Esophagus (tissue), 2 donors: ENCODE measurements at places on chromosomes 11 and 22. TPM values are rescaled to one million over a fixed set of nuclear protein-coding genes. Genes with fewer than 3 reads are reported as not detected.

The CLMP gene
- 2.9 TPM for polyA plus RNA-seq

The RASD2 gene
- 0.49 TPM for polyA plus RNA-seq

The CDK2AP2 gene
- 49.4 TPM for polyA plus RNA-seq

The IGSF22 gene
- 0.02 TPM for polyA plus RNA-seq

The GAS2 gene
- 0.46 TPM for polyA plus RNA-seq

The GRM5 gene
- polyA plus RNA-seq: 0.02 TPM

The UBQLNL gene
- polyA plus RNA-seq: 0.49 TPM

The CCDC188 gene
- polyA plus RNA-seq: 0.65 TPM

The DGCR6L gene
- 44.7 TPM for polyA plus RNA-seq

The VSTM5 gene
- 0.05 TPM for polyA plus RNA-seq

The TMEM138 gene
- polyA plus RNA-seq: 32.9 TPM

The RHOG gene
- polyA plus RNA-seq: 48.0 TPM

The OR4A47 gene
- not detected for polyA plus RNA-seq

The MRGPRX4 gene
- not detected for polyA plus RNA-seq

The DENND6B gene
- 2.4 TPM for polyA plus RNA-seq

The OR52D1 gene
- not detected for polyA plus RNA-seq

The DEUP1 gene
- polyA plus RNA-seq: not detected

The FAM89B gene
- polyA plus RNA-seq: 36.5 TPM

The CCDC81 gene
- polyA plus RNA-seq: 0.11 TPM
